GM04503 (cell line): ENCODE measurements at places on chromosomes 4 and X.

DNA sequence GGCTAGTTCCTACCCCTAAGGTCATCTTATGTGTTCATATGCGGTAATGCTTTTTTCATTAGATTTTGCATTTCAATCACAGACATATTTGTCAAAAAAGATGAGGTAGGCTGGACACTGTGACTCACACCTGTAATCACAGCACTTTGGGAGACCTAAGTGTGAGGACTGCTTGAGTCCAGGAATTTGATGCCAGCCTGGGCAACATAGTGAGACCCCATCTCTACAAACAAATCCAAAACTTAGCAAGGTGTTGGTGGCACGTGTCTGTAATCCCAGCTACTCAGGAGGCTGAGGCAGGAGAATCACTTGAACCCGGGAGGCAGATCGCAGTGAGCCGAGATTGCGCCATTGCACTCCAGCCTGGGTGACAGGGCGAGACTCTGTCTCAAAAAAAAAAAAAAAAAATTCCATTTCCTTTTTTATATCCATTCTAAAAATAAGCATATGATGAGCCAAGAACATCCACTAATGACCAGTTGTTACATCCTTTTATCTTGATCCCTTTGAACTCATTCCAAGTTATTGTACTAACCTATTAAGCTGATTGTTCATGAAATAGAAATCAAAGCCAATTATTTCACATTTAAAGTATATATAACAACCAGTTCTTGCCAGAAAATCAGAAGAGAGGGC lies 23.4 kb downstream of the PGAM4 start:
- no peak for DNase-seq

- no peak for DNase-seq
These were observed 123.7 kb downstream of the AFF1 start for GRCh38 chr4:87058356-87059073.

DNA sequence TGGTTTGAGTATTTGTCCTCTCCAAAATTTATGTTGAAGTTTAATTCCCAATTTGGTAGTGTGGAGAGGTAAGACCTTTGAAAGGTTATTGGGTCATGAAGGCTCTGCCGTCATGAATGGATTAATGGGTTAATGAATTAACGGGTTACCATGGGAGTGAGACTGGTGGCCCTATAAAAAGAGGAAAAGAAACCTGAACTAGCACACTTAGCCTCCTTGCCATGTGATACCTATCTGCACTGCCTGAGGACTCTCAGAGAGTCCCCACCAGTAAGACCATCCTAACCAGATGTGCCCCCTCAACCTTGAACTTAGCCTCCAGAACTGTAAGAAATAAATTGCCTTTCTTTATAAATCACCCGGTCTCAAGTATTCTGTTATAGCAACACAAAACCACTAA lies 39.3 kb downstream of the PAGE1 start:
- DNase-seq, result no peak

GRCh38 chr4:88737307-88737941 lies 39.8 kb upstream of the NAP1L5 start:
- DNase-seq, result no peak

DNA sequence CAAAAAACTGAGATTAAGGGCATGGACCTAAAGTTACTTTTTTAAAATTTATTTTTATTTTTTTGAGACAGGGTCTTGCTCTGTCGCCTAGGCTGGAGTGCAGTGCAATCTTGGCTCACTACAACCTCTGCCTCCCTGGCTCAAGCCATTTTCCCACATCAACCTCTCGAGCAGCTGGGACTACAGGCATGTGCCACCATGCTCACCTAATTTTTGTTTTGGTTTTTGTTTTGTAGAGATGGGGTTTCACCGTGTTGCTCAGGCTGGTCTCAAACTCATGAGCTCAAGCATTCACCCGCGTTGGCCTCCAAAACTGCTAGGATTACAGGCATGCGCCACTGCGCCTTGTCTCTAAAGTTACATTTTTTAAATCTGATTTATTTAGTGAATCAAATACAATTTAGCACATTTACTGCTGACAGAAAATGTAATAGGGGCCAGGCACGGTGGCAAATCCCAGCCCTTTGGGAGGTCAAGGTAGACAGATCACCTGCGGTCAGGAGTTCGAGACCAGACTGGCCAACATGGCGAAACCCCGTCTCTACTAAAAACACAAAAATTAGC lies 38.3 kb downstream of the GUCY1A1 start:
- DNase-seq, result no peak

- DNase-seq, result no peak
These were observed 87.4 kb downstream of the ZXDA start for GRCh38 chrX:57822818-57823217.
